Suppressor macrophage treated with lipopolysaccharide for 4 hours (primary cell): ENCODE measurements at places on chromosomes 16 and 17.

GRCh38 chr17:35731917-35732805, 722 bp downstream of the RASL10B start:
- DNase-seq, result no peak

- no peak for DNase-seq
Measured at GRCh38 chr16:7351610-7352510, 19.2 kb downstream of the RBFOX1 start.

GRCh38 chr17:38588788-38589174, 17.0 kb downstream of the SRCIN1 start:
- no peak for DNase-seq

- DNase-seq, result no peak
Measured at GRCh38 chr17:77880711-77881450, 77.6 kb upstream of the TNRC6C start.

DNA sequence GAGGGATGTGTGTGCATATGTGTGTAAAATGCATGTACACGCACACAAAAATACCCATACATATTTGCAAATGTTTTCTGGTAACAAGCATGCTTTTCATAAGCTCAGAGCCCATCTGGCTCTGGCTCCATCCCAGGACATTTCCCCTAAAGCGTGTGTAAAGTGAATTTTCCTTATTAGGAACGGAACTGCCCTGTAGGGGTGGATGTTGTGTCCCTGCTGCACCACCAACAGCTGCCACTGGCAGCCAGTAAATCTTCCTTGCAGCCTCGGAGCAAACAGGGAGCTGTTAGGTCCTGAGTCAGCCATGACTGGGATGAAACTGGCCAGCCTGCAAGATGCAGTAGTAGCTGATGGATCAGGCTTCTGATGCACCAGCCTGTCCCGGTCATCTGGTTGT, 393.5 kb downstream of the UTP18 start:
- no peak for DNase-seq

GRCh38 chr17:17778308-17779014, 58.3 kb downstream of the SREBF1 start:
- DNase-seq, result no peak

DNA sequence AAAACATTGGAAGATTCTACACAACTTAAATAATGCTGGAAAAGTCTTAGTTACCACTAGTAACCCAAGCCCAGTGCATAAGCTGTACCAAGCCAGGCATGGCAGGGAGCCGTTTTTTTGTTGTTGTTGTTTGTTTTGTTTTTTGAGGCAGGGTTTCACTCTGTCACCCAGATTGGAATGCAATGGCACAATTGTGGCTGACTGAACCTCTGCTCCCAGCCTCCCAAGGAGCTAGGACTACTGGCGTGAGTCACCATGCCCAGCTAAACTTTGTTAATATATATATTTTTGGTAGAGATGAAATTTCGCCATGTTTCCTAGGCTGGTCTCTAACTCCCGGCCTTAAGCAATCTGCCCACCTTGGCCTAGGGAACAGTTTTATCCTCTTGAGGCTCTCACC, 564 bp upstream of the TMIGD1 start:
- no peak for DNase-seq

GRCh38 chr17:77854083-77854758, 104.3 kb upstream of the TNRC6C start:
- DNase-seq, result no peak

DNA sequence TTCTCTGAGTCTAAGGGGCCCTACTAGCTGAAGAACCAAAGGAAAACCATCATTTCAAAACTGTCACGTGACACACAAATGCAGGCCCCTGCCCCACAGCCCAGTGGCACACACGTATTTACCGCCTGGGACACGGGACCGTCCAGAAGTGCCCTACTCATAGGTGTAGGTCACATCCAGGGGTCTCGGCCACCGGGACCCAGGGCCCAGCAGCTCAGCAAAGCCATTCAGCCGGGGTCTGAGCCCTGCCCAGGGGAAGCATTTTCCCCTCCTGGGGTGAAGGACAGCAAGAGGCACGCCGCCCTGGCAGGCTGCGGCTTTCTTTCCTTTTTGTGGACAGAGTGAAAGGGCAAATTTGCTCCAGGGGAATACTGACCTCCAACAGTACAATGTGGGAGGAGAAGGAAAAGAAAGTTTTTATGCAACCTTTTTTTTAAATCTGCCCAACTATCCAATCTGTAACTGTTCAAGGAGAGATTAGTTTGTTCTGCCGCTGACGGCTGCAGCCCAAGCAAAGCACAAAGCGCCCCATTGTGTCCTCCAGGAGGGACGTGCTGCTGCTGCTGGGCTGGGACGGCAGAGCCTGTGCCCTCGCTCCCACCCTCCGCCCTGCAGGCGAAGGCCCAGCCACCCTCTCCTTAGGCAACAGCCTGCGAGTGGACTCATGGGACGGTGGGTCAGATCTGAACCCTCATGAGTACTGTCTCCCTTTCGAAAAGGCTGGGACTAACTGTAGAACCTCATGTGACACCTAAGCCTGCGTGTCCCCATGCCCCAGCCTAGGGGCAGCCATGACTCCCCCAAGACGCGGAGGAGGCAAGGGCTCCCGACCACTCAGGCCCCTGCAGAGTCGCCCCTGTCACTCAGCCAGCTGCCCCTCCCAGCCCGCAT, 21.3 kb downstream of the SLC7A5 start:
- DNase-seq, result no peak

- no peak for DNase-seq
Measured at GRCh38 chr16:88064889-88065746, 113.9 kb downstream of the BANP start.

- DNase-seq, result peak; percentile 68
Measured at GRCh38 chr17:40168262-40168832, 8.9 kb upstream of the RAPGEFL1 start.

DNA sequence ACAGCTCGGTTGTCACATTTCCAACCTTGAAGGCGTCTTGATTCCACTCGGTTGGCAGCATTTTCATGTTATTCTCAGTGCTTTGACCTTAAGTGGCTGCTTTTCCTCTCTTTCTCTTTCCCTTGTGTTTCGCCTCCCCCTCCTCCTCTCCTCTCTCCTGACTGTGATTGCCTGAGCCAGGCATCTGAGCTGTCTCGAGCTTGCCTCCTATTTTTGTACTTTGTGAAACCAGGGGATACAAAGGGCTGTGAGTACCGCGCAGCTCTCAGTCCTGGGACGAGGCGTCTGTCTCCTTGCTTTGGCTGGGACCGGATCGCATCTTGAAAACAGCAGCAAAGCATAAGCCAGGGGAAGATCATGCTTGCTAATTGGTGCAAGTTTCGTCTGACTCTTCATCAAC, 48.8 kb upstream of the SDK2 start:
- no peak for DNase-seq

- DNase-seq, result no peak
Measured at GRCh38 chr17:19706791-19707727, 9.3 kb downstream of the SLC47A2 start.

GRCh38 chr16:77057161-77057774, 133.7 kb upstream of the MON1B start:
- no peak for DNase-seq

DNA sequence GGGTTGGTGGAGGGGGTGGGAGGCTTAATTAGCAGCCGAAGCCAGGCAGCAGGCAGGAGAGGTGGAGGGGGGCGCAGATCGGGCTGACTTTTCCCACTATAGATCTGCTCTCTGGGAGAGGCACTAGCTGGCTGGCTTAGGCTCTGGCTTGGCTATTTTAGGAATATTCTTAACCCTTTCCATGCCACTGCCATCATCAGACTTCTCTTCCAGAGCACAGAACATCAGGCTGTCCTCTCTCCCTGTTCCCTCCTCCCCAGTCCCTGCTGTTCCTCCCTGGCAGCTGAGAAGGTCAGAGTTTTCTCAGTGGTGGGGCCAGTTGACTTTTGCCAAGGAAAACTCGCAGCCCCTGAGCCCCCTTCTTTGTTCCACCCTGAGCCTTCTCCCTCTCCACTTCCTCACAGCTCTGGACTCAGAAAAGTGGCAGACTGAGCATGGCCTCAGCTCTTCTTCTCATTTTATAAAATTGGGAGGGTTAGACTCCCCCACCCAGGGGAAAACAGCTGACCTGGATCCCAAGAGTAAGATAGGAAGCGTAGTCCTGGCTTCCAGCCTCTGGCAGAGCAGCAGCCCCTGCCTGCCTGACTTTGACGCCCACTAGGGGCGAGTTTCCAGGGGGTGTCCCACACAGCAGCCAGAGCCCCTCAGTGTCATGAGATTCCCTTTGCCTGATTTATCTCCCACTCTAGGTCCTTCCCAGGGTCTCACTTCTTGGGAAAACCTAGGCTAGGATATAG, 9.9 kb upstream of the C1QL1 start:
- DNase-seq, result no peak

GRCh38 chr17:43945074-43945829, 3.0 kb upstream of the PPY start:
- no peak for DNase-seq

DNA sequence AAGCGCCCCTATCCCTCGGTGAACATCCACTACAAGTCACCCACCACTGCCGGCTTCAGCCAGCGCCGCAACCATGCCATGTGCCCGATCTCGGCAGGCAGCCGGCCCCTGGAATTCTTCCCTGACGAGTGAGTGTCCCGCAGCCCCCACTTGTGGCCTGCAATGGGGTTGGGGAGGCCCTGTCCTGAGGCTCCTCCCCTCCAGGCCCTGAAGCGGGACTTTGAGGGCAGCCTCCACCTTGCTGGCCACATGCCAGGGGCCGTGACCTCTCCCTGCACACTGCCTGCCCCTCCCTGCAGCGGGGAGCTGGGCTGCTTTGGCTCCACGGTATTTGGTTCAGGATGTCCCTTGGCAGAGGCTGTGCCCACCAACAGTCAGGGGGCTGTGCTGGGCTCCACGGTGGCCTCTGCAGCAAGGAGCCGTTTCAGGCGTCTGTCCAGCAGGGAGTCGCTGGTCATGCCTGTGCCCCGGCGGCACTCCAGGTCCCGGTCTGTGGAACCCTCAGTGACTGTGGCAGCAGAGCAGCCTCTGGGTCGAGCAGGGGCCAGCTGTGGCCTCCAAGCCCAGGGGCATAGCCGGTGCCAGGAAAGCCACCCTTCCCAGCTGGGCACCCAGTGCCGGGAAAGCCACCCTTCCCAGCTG, 8.3 kb downstream of the NME3 start:
- DNase-seq, result no peak

GRCh38 chr17:57773557-57773956, 28.5 kb upstream of the CCDC182 start:
- DNase-seq, result peak; percentile 34

DNA sequence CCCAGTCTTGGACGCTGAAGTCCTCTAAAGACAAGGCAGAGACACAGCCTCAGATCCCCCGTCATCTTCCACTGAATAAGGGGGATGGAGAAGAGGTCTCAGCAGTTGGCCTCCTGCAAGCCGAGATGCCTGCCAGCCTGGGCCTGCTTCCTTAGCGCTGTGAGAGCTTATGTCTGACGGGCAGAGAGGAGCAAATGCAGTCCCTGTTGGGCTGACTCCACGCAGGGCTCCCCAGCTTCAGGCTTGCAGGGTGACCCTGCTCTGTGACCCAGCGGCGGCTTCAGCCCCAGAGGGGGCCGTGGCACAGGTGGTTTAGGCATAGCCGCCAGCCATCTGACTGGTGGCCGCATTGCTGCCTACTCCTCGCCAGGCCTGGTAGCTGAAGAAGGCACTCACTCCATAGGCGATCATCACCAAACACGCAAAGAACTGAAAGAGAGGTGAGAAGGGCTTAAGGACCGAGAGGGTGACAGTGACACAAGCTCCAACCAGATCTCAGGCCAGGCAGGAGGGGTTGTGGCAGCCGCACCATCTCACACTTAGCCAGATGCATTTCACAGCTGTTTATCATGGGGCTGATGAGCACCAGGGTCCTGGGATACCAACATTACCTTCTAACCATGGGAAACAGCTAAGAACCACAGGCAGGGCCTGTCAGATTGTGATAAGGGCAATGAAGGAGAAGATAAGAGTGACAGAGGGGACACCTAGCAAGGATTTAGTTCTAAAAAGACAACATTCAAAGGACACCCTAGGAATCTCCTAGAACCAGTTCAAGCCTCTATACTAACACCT, 11.7 kb downstream of the ARL2BP start:
- DNase-seq, result no peak

DNA sequence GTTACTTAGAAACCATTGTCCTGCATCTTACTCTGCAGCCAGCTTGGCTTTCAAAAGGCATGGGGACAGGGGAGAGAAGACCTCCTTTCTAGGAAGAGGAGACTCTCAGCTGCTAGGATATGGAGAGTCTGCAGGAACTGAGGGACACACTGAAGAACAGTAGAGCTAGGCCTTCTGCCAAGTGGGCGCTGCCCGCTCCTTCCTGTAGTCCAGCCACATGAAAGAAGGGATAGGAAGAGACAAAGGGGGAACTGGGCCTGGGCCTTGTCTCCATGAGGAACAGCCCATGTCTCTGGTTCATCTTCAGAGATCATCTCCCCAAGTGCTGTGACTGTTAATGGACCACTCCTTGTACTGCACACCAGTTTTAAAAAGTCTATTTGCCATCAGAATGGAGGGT, 78.4 kb downstream of the SYCE1L start:
- DNase-seq, result no peak

DNA sequence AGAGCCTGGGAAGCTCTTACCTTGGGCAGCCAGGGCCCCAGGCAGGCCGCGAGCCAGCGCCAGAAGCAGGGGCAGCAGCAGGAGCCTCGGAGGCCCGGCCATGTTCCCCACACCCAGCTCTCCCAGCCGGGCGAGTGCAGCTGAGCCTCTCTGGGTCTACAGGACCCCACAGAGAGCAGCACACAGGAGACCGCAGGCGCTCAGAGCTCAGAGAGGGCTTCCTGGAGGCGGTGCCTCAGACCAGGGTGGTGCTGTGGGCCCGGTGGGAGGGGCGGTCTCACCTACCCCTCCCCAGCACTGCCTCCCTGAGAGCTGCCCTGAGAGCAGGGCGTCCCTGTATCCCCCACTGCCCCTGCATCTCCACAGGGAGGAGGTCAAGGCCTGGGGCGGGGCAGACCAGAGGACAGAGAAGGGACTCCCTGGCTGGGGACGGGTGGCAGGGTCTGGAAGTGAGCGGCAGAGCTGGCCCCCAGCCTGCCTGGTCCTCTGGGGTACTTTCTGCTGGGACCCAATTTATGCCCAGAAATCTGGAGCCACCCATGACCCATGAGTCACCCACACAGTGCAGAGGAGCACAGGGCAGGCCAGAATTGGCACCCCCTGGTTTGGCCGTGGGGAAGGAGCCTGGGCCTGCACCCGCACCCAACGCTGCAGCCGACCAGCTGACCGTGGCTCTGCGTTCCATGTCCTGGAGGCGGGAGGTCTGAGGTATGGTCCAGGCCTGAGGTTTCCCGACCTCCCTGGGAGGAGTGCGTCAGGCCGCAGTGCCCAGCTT, at the start of gene CD7:
Gene CD7 (minus strand): TSS at position 215 of the 775 bp plus-strand sequence. CDS start 113 bp downstream, at position 102.
- no peak for DNase-seq

DNA sequence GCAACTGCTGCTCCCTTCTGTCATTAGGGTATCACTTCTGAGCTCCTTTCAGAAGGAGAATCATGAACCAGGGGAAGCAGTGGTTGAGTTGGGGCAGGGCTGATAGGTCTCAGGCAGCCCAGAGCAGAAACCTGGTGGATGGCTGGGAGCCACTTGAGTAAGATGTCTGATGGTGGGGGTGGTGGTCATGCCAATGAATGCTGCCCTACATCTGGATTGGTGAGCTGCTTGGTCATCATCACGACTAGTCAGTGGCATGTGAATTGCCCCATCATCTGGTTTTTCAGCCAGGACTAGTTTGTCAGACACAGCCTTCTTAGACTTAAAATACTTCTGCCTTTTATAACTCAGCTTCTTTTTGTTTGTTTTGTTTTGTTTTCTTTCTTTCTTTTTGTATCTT, 2.6 kb downstream of the GID4 start:
- DNase-seq, result peak; percentile 70
